Activated T-helper 2 cell treated with anti-CD3 and anti-CD28 coated beads, Interferon-gamma antibody, Interleukin-2, Interleukin-4, amounts not matched to agents 10 μg/mL and 5 μg/mL and 100 μg/mL, durations not matched to agents 14 hours and 24 hours and 36 hours (primary cell): ENCODE measurements at places on chromosomes 2 and 18.

GRCh38 chr18:48365965-48366364 is 43.2 kb downstream of the ZBTB7C start:
- H3K4me3 ChIP-seq, result no peak overlapping the region
- DNase-seq, result no peak
- no peaks in the 10 kb centered on the region for H3K4me1 ChIP-seq
- no peak overlapping the region for H3K27ac ChIP-seq
- peaks cover 23% of the 10 kb centered on the region for H3K27me3 ChIP-seq
- H3K36me3 ChIP-seq, result no peaks in the 10 kb centered on the region

DNA sequence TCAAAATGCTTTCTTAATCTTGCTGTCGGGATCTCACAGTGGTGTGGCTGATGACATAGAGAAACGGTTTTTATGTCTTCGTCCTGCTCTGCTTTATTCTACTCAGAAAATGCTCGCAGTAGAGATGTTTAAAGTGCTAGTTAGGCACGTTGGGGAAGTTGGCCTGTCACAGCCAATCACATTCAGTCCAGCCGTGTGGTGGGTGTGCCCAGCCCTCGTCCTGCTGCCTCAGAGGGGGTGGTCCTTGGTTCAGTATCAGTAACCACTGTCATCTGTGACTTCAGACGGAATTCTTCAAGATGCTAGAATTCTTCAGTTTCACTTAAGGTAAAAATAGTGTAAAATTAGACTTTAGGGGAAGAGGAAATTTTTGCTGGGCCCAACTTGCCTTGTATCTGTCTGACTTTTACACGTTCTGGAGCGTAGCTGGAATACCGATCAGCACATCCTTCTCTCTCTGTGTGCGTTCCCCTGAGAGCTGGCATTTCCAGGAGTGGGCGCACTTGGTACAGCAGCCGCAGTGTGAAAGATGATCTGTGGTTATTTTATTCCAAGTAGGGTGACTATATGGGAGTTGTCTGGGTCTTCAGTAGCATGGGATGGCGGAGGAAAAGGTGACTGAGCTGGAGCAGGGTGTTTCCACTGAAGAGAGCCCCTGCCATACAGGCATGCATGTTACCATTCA is 18.5 kb downstream of the TRAF3IP1 start:
- no peaks in the 10 kb centered on the region for H3K4me1 ChIP-seq
- no peak overlapping the region for H3K27ac ChIP-seq
- H3K36me3 ChIP-seq, result no peaks in the 10 kb centered on the region

GRCh38 chr2:128233790-128234395 is 84.8 kb downstream of the HS6ST1 start:
- no peak for DNase-seq
- H3K27ac ChIP-seq, result no peak overlapping the region
- peak overlapping the region; percentile 70 for H3K4me3 ChIP-seq
- peaks cover 3% of the 10 kb centered on the region for H3K4me1 ChIP-seq
- H3K27me3 ChIP-seq, result peaks cover 11% of the 10 kb centered on the region

- H3K4me1 ChIP-seq, result peaks cover 7% of the 10 kb centered on the region
- peaks cover 32% of the 10 kb centered on the region for H3K36me3 ChIP-seq
- no peak for DNase-seq
- no peak overlapping the region for H3K4me3 ChIP-seq
- no peaks in the 10 kb centered on the region for H3K27me3 ChIP-seq
- no peak overlapping the region for H3K27ac ChIP-seq
Measured at GRCh38 chr2:144438801-144439631, 80.9 kb downstream of the ZEB2 start.
